Smooth muscle cell of the pulmonary artery (primary cell): ENCODE measurements at places on chromosomes 16 and 17. TPM values are rescaled to one million over a fixed set of nuclear protein-coding genes. Genes with fewer than 3 reads are reported as not detected.

The TMEM94 gene
- 39.3 and 46.5 TPM in 2 replicates for total RNA-seq

The GUCY2D gene
- not detected in 2 replicates for total RNA-seq

The KRT35 gene
- not detected in 2 replicates for total RNA-seq

The METTL2A gene
- total RNA-seq, result 16.4 and 18.2 TPM in 2 replicates

The TMC8 gene
- total RNA-seq, result 0.13 TPM in 1 of 2 replicates, not detected in the other

The CCR7 gene
- total RNA-seq, result 0.26 TPM in 1 of 2 replicates, not detected in the other

The DOC2A gene
- total RNA-seq, result 0.20 and 0.33 TPM in 2 replicates

The CUEDC1 gene
- total RNA-seq, result 13.9 and 14.3 TPM in 2 replicates

The MYH11 gene
- total RNA-seq, result 0.59 and 1.2 TPM in 2 replicates

The TERB1 gene
- total RNA-seq, result 0.07 TPM in 1 of 2 replicates, not detected in the other

The CIBAR2 gene
- not detected in 2 replicates for total RNA-seq

The CA5A gene
- not detected in 2 replicates for total RNA-seq

The JPT1 gene
- 57.6 and 68.6 TPM in 2 replicates for total RNA-seq
